Omental fat pad (tissue), 4 donors: ENCODE measurements at places on chromosomes 11 and 22.

DNA sequence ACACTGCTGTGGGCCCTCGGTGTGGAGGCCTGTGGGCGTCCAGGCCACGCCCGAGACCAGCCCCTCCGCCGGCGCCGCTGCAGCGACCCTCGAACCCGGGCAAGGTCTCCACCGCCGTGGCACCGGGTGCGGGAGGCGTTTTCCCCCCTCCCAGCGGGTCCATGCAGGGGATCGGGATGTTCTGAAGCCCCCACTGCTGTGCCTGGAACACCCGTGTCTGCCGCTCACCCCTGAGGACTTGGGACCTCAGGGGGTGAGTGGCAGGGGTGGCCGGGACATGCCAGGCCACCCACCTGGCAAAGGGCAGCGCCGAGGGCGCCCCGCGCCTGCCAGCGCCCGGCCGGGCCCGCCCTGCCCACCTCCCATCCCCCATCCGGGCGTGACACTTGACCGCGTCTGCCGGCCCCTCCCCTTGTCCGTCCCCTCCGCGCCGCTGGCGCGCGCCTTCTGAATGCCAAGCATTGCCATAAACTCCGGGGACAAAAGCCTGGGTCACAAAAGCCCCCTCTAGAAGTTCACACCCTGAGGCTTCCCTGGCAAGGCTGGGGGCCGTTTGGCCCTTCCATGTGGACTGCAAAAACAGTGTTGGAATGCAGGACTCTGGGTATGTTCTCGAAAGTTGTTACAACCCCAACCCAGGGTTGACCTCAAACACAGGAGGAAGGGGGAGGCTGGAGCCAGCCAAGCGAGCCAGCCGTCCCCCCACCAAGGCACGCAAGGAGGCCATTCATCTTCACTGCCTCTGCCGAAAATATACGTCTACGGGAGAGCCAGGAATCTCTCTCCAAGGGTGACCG is 819 bp upstream of the KCNQ1OT1 start:
- DNase-seq, result no peak

GRCh38 chr11:74754507-74755252 is 6.0 kb downstream of the RNF169 start:
- no peak for DNase-seq

- no peak for DNase-seq
Measured at GRCh38 chr11:102879801-102880200, 5.0 kb upstream of the MMP12 start.

DNA sequence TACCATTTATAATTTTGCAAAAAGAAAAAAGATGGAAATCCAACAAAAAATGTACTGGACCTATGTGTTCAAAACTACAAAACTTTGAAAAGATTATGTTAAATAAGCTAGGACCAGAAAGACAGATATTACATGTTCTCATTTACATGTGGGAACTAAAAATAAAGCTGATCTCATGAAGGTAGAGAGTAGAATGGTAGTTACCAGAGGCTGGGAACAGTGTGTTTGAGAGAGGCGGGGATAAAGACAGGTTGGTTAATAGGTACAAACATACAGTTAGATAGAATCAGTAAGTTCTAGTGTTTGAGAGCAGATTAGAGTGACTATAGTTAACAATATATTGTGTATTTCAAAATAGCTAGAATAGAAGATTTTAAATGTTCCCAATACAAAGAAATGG is 71.6 kb downstream of the USP47 start:
- no peak for DNase-seq

GRCh38 chr11:65642014-65642671 is 4.2 kb downstream of the SIPA1 start:
- no peak for DNase-seq

DNA sequence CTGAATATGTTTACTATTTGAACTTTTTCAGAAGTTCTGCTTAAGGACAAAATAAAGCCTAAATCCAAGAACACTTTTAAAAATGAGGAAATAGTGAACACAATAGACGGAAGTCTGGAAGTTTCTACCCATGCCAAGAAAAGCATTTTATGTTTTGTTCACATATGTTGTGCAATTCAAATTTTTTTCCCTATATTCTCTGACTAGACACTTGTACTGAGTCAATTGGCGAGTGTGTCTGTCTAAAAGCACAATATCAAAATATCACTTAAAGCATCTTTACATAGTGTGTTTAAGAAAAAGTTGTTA is 29.2 kb downstream of the INCENP start:
- no peak for DNase-seq

DNA sequence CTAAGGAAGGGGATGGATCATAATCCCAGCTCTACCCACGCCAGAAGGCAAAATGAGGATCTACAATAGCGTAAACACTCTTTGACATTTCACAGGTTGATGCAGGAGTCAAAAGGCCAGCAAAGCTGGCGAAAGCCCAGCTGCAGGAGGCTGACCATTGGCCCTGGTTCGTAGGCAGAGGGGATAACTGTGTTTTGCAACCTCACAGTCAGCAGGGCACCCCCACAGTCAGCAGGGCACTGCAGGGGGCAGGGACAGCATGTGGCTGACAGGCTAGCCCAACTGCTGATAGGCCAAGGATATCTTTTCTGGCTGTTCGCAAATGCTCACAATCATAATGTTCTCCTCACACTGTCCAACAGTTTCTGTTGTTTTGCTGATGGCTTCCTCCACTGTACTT is 372.7 kb downstream of the BUD13 start:
- no peak for DNase-seq

GRCh38 chr11:12258451-12258850 is 118.9 kb upstream of the PARVA start:
- DNase-seq, result no peak

DNA sequence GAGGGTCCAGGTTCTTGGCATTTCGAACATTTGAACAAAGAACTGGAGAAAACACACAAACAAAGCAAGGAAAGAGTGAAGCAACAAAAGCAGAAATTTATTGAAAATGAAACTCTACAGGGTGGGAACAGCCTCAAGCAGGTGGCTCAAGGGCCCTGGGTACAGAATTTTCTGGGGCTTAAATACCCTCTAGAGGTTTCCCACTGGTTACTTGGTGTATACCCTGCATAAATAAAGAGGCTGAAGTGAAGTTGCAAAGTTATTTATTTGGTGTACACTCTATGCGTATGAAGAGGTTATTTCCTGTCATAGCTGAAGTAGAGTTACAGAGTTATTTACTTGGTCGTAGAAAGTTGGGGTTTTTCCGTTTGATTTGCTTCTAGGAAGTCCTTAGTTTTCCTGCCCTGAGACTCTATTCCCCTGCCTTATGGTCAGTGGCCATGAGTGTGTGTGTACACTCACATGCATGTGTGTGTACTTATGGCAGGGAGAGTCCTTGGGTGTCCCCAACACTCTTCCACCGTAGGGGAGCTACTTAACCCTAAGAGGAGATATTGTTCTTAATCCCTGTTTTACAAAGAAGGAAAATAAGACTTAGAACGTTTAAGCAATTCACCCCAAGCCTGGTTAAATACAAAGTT is 5.6 kb upstream of the SMCO4 start:
- DNase-seq, result no peak

GRCh38 chr11:126587541-126587940 is 232.1 kb downstream of the ST3GAL4 start:
- no peak for DNase-seq

DNA sequence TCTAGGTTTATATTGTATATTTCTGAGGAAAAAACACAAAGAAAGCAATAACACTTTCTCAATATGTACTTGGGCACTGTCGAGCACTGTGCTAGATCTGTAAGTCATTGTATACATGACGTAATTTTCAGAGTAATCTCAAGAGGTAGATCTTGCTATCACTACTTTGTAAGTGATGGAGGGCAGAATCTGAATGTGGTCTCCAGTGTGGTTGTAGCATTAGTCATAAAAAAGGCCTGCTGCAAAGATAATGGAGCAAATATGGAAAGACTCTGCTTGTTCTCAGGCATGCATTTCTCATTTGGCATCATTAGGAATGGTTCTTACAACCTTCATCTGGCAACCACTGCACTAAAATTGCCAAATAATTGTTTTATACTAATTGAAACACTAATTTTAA is 419.8 kb upstream of the CCDC179 start:
- no peak for DNase-seq

GRCh38 chr11:83020942-83021779 is 50.5 kb downstream of the RAB30 start:
- DNase-seq, result no peak

DNA sequence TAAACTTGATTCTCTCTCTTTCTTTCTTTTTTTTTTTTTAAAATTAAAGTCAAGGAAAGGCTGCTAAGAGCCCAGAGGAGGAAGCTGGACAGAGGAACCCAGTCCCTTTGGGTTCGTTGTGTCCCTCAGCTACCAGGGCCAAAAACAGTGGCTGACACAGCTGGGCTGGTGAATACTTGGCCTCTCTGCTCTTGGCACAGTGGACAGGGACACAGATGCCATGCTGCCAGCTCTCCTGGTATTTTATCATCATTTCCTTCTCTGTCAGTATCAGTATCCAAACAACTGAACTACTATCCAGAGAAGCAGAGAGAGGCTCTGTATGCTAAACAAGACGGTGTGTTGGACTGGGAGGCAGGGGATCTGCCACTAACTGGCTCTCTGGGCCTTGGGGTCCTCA is 123.7 kb upstream of the CCDC90B start:
- DNase-seq, result no peak

GRCh38 chr11:120660024-120660565 is 148.5 kb downstream of the GRIK4 start:
- DNase-seq, result no peak

GRCh38 chr22:31019191-31019930 is 50.3 kb downstream of the TUG1 start:
- no peak for DNase-seq

GRCh38 chr11:61764606-61765260 is 12.3 kb downstream of the MYRF start:
- DNase-seq, result no peak

- DNase-seq, result no peak
Measured at GRCh38 chr11:61793829-61794204, 1.1 kb downstream of the FEN1 start.

GRCh38 chr11:67522338-67522737 is 908 bp downstream of the CABP2 start:
- DNase-seq, result no peak

DNA sequence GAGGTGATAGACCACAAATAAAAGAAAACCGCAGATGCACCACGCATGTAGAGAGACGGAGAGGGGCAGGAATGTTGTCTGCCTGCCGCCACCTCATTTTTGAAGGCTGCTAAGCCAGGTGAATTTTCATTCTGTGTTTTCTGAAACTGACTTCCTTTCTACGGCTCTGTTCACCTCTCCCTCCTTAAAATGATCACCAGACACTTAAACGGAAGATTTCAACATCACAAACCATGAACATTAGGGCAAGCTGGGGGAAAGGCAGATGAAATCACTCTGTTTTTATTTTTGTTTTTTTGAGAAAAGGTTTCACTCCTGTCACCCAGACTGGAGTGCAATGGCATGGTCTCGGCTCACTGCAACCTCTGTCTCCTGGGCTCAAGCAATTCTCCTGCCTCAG is 232.4 kb downstream of the MIAT start:
- DNase-seq, result no peak

GRCh38 chr11:120599816-120600420 is 88.4 kb downstream of the GRIK4 start:
- no peak for DNase-seq

DNA sequence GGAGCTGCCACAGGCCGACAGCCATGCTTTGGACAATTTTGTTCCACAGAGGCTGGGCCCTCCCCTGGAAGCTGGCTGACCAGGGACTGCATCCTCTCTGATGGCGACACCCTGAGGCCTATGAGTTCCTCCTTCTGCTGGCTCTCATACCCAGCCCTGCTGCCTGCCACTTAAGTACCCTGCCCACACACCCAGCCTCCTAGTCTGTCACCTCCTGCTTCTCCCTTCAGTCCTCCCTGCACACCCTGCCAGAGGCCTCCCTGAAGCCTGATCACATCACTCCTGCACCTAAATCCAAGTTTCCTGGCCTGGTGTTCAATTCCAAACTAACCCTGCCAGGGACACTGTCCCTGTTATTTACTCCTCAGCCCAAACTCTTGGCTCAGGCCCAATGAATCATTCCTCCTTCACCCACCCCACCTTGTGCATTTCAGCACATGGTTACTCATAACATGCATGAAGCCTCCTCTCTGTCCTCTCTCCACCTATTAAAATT is 136.7 kb upstream of the NECTIN1 start:
- no peak for DNase-seq

DNA sequence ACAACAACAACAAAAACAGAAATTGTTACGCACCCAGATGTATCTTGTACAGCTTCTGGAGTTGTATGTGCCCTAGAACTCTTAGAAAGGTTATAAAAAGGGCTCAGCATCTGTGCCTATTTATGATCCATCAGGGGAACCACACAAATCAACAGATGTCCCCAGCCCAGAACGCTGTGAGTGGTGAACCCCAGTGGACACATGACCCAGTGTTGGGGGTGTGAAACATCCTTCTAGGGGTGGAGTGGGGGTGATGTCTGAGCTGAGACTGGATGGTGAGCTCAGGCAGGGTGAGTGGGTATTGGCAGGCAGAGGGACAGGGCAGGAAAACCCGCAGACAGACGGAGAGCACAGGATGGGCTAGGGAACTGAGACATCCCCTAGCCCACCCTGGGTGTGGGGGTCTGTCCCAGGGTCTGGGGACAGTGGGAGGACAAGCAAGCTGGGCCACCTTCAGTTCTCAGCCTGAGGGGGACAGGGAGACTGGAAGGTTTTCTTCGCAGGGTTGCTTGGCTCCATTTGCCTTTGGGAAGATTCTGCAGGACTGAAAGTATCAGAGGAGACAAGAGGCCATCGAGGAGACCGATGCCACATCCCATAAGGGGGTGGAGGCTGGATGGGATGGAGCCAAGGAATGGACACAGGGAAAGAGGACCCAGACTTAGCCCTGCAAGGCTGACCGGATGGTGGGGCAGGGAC is 5.8 kb upstream of the EMID1 start:
- no peak for DNase-seq

DNA sequence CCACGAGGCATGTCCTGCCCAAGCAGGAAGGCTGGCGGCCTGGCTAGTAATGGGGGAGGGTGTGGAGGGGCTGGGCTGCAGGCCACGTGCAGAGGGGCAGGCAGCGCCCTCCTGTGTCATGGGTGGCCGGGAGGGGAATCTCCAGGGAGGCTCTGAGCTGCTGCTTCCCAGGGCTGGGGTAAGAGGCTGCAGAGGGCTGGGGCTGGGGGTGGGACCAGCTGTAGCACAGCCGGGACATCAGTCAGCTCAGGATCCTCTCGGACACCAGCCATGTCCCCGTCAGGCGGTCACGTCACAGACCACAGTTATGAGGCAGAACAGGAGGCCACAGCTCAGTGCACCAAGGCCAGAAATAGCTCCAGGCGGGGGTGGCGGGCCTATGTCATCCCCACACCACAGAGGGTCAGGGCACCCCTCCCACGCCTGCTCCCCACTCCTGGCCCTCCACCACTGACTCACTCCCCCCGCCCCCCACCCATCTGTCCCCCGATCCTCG is 21.1 kb downstream of the RTN4R start:
- DNase-seq, result no peak

- no peak for DNase-seq
Measured at GRCh38 chr11:72812604-72812966, 1.6 kb upstream of the ATG16L2 start.

DNA sequence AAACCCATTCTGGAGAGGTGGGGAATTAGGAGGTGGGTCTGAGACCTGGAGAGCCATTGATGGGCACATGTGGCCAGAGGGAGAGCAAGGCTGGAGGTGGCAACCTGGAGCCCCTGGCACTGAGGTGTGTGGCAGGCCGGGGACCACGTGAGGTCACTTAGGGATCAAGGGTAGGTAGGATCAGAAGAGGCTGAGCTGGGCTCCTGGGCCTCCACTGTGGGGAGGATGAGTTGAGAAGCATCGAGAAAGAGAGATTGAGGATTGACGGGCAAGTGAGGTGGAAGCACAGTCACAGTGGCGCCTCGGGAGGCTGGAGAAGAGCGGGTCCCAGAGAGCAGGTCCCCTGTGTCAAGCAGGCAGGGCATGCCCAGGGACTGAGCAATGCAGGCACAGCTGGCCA is 4.1 kb downstream of the GNAZ start:
- no peak for DNase-seq

- DNase-seq, result no peak
Measured at GRCh38 chr22:44765571-44766285, 13.4 kb downstream of the ARHGAP8 start.
